ENCODE measurements at places on chromosomes 4 and X. TPM values are rescaled to one million over a fixed set of nuclear protein-coding genes. Genes with fewer than 3 reads are reported as not detected.

GRCh38 chr4:74794382-74795010, at the start of gene BTC:
Gene BTC (minus strand): TSS chr4:74794523. CDS start chr4:74794325, 198 bp downstream.
- peak; percentile 50 for ATAC-seq

GRCh38 chr4:26503844-26504243, 13.6 kb upstream of the CCKAR start:
- peak; percentile 96 for ATAC-seq

DNA sequence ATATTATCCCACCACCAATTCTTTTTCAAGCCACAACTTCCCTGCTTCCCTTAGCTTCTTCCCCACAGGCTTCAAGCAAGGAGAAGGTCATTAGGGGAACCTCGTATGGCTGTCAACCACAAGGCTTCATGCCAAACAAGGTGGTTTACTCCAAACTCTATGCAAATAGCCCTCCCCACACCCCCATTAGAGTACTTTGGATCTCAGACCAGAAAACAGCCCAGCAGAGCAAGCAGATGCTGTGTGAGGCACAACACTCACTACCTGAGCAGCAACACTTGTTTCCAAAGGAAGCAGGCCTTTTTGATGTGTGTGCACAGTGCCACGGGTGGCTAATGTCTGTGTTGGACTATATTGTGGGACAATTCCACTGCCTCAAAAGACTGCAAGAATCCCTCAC, 189.0 kb downstream of the AR start:
- no peak for ATAC-seq

GRCh38 chrX:69149466-69150280, 15.6 kb downstream of the PJA1 start:
- peak; percentile 68 for ATAC-seq

DNA sequence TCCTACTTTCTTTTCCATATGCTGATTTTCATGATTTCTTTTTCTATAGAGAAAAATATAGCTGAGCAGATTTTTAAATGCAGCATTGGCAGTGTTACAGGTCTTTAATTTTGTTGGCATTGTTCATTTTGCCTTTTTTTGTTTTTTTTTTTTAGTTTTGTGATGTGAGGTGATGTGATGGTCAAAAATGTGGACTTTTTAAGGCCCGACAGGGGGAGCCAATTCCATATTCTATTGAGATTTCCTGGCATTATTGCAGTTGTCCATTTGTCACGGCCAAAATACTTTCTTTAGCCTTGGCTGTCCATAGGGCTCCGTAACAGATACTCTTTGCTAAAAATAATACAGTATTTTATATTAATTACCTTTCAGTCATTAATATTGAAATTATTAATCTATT, 47.8 kb downstream of the SLIT2 start:
- no peak for ATAC-seq

DNA sequence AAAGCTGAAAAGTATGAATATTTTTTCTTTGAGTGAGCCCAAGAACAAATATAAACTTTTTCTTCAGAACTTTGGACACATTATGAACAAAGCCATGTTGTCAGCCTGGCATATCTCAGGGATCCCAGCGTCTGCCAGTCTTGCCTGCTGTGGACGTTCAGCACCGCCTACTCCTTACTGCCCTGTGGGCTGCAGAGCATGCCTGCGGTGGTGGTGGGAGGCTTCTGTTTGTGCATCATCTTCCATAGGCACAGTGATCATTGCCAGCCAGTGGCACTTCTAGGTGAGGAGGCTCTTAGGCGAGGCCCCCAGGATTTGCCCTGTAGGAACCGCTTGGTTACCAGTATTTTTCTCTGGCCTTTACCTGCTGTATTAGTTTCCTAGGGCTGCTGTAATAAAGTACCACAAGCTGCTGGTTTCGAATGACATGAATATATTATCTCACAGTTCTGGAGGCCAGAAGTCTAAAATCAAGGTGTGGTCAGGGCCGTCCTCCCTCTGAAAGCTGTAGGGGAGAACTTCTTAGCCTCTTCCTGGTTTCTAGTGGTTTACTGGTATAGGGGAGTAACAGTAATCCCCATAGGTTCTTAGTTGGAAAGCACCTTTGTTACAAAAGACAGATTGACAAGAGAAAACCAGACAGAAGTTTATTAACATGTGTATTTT, 15.4 kb downstream of the ANXA3 start:
- ATAC-seq, result peak; percentile 34

DNA sequence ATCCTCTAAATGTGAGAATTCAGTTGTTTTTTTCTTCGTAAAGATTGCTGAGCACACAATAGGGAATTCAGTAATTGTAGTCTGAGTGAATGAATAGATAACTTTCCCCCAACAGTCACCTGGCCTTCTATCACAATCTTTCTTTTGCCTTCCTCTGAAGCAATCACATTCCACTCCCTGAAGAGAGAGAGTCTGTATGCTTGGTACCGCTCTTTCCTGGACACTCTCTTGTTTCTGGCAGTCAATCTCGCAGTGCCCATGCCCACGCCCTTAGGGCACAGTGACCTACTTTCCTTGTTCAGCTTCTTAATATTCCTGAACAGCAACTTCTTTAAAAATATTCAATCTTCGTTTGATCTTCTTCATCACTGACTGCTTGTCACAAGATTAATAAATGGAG, 255.9 kb downstream of the ADAMTS3 start:
- ATAC-seq, result no peak

DNA sequence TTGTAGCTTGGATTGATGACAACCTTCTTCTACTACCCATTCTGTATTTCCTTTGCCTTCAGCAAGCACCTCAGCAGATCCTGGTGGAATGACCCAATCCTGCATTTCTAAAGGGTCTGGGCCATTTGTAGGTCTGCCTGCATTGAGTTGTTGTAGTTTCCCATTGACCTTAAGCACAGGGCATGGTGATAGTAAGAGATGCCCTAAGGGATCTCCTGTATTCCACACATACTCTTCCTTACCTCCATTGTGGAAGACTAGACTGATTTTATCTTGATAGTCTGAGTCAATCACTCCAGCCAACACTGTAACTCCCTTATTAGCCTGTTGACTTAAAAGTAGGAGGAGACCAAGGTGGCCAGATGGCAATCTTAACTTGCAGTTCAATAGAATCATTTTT, 184.5 kb downstream of the GRIA2 start:
- ATAC-seq, result no peak

DNA sequence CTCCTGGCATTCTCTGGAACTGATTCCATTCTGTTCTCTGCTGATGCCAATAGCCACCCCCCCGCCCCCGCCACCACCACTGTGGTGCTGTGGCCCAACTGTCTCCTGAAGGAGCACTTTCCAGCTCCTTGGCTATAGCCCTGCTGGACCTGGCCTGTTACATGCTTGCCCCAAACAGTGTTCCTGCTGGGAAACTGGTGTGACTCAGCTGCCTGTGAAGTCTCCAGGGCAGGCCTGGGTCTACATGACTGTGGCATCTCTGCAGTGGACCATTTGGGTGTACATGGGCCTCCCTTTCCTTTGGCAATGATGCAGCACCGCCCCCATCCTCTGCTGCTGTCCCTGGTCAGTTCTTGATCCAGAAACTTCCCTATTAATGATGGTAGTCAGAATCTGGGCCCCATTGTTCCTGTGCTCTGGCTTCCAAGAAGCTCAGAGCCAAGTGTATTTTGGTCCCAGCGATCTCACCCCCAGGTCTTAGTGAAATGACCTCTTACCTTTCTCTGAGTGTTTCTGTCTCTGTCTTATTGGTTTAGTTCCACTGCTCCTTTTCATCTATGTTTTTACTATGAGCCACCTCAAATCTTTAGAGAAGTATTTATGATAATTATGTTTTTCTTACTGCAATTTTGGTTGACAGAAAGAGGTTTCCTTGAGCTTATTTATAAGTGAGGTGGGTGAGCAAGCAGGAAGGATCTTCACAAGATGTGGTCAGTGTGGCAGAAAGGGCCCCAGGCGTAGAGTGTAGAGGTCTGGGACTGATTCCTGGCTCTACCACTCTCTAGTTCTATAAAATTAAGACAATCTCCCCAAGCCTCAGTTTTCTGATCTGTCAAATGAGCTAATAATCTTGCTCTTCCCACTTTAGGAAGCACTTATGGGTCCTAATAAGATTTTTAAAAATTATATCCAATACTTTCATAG, 210.7 kb upstream of the EOLA2 start:
- ATAC-seq, result no peak

Gene KIAA1210
- 0.06 TPM for total RNA-seq

Gene USP51
- total RNA-seq, result 3.7 TPM

Gene C4orf51
- total RNA-seq, result not detected

Gene FGA
- not detected for total RNA-seq
